OCI-LY7 (cell line): ENCODE measurements at places on chromosomes 2 and 18.

- no peak for DNase-seq
These were observed 15.9 kb upstream of the SEC11C start for GRCh38 chr18:59123588-59124369.

DNA sequence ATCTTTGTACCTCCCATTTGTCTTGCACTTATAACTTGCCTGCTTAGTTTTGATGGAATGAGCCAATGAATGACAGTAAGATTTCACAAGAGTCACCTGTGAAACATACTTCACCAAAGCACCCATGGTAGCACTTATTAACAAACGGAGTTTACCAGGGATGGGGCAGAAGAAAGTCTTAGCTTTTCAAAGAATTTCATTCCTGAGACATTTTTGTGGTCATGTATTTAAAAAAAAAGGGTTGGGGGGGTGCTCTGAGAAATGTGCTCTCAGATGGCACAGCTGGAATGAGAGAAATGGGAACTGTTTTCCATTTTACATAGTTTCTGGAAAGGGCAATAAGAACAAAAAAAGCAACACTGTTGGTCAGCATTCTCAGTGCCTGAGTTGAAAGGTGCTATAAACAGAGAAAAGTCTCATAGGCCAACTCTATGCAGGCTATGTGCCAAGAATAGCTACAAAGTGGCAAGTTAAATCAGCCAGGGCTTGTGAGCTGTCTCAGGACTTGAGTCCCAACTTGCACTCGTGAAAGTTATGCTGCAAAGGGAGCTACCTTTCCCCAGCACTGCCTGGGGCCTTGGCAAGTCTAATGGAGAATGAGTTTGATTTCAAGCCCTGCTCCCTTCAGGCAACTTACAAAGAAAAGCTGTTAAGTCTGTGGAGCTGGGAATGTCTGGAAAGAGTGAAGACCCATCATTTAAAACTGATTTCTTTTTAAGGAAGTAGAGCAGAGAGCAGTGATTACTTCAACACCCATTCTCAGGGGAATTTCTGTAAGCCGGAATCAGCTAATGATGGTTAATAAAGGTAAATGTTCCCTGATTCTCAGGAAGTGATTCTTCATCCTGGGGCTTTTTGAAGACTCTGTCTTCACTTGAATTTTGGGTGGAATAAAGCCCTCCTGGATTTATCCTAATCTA is 170.6 kb downstream of the SLC8A1 start:
- DNase-seq, result peak; percentile 67

GRCh38 chr2:71705171-71705960 is 252.0 kb downstream of the DYSF start:
- DNase-seq, result no peak

- DNase-seq, result no peak
These were observed 52.5 kb downstream of the MSH2 start for GRCh38 chr2:47455411-47455810.

- DNase-seq, result no peak
These were observed 65.1 kb downstream of the SMIM21 start for GRCh38 chr18:75362435-75362834.

DNA sequence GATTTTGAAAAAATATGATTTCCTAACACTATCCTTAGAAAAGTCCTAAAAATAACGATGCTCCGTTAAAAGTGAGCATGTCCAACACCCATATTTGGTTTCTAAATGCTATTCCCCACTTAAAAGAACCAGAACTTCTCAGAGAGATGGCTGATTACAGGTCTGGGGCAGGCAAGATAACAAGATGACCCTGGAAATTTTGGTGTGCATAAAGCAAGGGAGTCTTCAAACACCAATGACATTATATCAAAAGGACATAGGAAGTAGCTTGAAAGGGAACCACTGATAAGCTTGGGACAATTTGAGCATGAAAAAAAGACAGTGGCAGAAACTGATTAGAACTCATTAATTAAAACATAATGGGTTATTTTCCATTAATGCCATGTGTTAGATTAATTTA is 17.9 kb downstream of the STK17B start:
- no peak for DNase-seq

DNA sequence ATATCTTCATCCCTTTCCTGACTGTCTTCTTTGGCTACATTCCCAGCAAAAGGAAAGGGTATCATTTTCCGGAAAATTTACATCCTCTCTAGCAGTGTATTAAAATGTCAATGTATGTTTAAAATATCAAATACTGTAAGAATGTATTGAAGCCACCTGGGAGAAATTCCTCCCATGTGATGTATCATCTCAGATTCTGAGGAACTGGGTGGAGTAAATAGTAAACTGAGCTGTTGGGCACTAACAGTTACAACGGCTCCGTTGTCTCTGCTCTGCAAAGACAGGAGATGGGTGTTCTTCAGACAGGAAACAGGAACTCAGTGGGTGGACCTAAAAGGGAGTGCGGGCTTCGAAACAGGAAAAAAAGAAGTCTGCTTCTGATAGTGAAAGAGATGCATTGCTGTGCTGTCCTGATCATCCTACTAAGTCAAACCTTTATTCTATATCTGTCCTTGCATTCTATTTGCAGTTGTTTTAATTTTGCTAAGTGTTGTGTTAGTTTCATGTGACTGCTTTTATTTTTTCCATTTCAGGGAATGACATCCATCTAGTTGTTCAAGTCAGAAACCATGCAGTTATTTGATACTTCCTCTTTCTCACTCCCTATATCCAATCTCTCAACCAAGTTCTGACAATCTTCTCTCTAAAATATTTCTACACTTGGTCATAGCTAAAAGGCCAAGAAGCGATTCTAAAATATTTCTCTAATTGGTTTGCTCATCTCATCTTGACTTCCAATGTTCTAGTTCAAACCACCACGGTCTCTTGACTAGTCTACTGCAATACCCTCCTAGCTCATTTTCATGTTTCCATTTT is 19.4 kb downstream of the DOK1 start:
- DNase-seq, result peak; percentile 33

GRCh38 chr18:40929399-40929798 is 1025.6 kb upstream of the PIK3C3 start:
- no peak for DNase-seq

DNA sequence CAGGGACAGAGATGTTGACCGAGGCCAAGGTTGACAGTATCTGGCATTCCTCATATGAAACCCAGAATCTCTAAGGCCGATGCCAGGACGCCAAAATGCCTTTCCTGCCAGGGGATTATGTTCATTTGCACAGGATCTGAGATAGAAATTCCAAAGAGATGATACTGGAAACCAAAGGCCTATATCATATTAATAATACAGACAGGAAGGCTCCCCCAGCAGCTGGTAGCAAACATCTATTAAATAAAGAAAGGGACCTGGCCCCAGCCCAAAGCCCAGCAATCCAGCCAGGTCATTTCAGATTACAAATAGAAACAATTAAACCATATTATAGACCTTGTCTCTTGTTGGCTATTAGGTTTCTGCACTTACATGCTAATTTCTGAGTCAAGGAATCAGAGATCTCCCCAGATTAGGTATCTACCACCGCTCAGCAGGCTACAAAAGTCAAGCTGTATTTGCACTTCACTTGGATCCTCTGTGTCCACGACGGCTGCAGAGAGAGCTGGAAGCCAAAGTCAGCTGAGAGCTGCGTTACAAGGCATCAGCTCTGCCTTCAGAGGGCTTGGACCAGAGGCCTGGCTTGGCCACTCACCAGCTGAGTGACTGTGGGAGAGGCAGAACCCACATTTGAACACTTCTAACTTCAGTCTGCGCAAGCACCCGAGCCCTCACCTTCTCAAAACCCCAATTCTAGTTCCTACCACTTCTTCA is 269.3 kb upstream of the SIX2 start:
- no peak for DNase-seq

DNA sequence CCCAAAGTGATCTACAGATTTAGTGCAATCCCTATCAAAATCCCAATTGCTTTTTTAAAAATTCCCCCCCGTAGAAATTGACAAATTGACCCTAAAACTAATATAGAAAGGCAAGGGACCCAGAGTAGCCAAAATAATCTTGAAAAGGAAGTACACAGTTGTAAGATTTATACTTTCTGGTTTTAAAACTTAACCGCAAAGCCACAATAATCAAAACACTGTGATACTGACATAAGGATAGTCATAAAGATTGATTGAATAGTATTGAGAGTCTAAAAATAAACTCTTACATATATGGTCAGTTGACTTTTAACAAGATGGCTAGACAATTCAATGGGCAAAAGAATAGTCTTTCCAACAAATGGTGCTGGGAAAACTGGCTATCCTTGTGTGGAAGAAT is 58.7 kb upstream of the GAREM2 start:
- no peak for DNase-seq

DNA sequence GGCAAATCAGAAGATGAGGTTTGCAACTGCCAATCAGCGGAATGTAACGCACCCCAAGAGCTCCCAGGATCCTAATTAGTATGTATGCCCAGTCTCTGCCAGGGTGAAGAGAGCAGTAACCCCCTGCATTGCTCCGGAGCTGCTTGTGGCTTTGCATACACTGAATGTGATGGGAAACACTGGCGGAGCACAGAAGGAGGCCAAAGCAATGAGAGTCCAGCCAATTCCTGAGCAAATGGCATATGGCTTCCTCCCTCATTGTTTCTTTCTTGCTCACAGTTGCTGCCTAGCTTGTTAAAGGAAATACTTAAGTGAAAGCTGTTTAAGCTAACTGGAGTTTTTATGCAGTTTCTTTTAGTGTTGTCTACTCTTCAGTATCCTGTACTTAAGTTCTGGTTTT is 343.5 kb upstream of the NT5C1B start:
- DNase-seq, result no peak

- peak; percentile 96 for DNase-seq
These were observed 69.9 kb downstream of the ODC1 start for GRCh38 chr2:10378189-10378588.

DNA sequence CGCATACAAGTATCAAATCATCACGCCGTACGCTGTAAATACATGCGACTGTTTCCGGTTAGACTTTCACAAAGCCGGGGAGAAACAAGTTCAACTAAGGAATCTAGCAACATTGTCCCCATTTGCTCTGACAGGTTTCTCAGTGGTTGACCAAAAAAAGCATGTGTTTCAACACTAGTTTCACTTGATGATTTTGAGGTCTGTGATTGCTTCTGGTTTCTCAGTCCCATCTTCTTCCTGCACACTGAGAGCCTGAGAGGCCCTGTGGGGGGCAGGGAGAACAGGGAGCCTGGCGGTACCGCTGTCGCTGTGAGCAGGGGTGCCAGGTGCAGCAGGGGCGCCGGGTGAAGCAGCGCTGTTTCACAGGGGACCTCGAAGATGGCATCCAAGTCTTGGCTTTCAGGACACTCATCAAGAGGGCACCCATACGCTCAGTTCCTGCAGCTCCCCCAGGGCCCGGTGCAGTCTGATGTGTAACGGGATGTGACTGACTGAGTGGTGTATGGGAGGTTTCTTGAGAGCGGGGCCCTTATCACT is 270.9 kb downstream of the TWIST2 start:
- no peak for DNase-seq

DNA sequence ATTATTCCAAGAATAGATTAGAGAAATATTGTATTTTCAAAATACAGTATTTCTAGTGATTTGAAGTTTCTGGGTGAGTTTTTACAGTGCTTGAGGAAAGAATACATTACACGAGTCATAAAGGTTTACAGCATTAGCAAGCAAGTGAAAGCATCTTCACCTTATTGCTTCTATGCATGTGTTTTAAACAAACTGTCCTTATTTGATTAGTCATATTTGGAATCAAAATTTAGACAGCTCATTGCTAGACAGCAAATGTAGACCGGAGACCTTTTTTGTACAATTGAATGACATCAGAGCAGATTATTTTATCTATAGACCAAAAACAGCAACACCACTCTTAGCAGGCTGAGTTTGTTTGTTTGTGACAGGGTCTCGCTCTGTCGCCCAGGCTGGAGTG is 69.2 kb downstream of the FAM161A start:
- DNase-seq, result no peak

GRCh38 chr2:175631245-175631623 is 370.8 kb downstream of the LNPK start:
- DNase-seq, result no peak

GRCh38 chr2:149156971-149157740 is 118.7 kb downstream of the LYPD6B start:
- DNase-seq, result no peak
